ENCODE measurements at places on chromosomes 7 and 10.

GRCh38 chr10:84551437-84552120 is 223.2 kb downstream of the CCSER2 start:
- DNase-seq, result no peak

- DNase-seq, result no peak
These were observed 9.9 kb downstream of the AIFM2 start for GRCh38 chr10:70122742-70123141.

- DNase-seq, result no peak
These were observed 73.3 kb upstream of the FRMD4A start for GRCh38 chr10:14403881-14404623.

DNA sequence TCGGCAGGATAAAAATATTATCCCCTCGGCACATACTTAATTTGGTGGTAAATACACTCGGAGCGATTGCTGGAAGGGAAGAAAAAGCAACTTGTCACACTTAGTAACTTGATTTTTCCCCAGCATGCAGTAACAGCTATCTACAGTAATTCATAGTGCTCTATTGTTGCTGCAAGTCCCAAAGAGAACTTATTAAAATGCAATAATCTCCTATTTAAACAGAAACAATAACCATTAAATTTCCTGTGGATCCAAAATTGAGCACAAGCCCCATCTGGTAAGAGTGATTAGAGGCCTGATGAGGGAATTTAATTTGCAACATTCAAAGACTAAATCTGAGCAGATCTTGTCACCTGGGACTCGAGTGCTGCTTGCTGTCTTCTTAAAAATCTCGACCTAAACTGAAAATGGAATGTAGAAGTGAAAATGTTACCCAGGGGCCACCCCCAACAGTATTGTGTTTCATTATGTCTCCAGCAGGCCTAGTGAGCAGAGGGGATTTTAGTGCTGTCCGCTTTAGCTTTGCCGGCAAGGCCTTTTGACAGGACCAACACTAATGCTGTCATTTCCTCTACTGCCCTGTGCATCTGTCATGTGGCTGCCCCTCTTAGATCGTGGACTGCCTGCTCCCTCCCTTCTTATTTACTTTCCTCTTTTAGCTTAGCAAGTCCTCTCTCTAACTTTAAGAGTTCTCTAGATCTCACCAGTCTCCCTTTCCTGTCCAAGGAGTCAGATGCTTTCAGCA is 639.7 kb downstream of the AUTS2 start:
- DNase-seq, result no peak

DNA sequence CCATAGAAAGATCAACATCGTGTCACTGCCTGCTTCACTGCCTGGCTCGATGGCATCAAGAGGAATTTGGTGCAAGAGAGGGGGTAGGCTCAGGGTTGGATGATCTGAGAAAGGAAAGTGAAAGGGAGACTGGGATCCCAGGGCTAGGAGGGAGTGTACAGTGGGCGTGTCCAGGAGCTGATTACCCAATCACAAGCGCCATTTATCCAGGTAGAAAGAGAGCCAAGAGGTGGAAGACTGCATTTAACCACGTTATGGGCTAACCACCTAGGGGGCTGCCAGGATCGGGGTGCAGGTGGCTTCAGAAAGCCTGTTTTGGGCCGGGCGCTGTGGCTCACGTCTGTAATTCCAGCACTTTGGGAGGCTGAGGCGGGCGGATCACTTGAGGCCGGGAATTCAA is 10.3 kb downstream of the PODXL start:
- DNase-seq, result no peak
